GM04503 (cell line): ENCODE measurements at places on chromosomes 6 and 20.

DNA sequence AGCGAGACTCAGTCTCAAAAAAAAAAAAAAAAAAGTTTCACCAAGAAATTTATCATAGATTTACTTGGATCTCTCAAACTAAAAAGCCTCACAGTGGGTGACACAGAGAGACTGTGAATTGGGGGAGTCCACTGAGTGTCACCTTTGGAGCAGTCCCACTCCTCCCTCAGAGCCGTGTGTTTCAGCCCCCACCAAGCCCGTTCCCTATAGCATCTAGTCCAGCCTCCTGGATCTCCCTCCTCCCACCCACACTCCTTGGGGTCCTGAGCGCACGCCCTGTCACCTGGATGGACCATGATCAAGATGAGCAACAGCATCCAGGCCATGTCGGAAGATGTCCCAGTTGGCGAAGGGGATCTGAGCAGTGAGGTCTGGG, 422 bp downstream of the NCR3 start:
- DNase-seq: no peak

GRCh38 chr20:38223743-38224100, 36.8 kb downstream of the KIAA1755 start:
- no peak for DNase-seq

DNA sequence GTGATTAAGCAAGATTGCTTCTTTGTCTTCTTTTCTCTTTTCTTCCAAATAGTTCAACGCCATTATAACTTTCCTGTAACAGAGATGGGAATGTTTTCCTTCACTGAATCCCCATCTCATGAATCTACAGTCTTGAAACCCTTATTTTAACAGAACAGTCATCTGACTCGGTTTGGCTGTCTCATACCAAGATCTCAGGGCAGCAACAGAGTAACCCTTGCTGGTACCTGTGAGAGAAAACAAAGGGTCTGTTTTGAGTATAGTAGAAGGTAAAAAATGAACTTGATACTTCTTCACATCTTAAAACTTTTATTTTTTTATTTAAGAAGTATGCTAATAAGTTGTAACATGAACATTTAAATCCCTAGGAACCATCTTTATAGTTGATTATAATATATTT, 19.6 kb upstream of the DSE start:
- no peak for DNase-seq

DNA sequence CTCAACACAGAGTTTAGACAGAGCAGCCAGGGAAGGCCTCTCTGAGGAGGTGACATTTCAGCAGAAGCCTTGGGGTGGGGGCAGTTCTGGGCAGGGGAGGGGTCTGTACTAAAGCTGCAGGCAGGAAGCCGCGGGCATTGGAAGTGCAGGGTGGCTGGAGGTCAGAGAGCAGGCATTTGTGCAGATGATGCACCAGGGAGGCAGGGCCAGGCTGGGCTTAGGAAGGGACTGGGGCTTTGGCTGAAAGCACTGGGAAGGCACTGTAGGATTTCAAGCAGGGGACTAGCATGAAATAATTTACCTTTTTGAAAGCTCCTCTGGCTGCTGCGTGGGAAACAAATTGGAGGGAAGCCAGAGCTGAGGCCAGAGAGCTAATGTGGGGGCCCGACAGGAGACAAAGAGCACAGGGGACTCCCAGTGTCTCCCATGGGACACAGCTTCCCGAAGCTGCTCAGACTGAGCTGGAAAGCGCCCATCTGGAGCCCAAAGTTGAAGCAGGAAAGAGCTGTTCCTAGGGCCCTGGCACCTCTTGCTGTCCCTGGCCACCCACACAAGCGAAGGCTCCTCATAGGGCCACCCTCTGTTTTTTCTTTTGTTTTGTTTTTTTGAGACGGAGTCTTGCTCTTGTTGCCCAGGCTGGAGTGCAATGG, 19.3 kb downstream of the ADA start:
- no peak for DNase-seq

DNA sequence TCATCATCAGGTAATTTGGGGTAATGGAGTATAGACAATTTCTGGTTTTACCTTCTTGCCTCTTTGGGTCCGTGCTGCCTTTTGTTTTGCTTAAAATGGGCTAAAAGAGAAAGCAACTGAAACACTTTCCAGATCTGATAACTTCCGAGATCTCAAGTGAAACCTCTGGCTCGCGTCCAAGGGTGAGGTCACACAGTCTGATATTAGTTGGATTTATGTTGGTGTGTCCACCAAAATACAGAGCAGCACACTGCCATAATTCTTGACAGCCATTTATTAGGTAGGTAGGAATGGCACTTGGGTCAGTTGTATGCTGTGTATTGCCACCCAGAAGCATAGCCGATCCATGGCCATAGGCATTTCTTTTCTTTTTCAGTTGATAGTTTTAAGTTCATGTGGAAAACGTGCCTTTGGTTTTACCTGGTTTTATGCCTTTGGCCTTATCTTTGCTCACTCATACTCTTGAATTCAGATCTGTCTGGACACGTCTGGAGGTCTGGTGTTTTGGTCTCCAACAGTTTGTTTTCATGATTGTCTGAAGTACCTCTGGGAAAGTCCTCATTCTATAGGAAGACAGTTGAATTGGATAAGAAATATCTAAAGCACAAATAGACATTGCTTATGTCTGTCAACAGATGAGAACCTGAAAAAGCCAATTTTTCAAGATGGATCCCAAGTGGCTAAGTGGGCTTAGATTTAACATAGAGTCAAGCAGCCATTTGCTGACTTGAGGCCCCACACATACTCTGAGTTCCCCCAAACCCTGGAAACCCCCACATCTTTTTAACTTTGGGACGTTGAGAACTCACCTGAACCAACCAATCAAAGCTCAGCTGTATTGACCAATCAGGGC, 320.8 kb downstream of the SOX4 start:
- DNase-seq: no peak

DNA sequence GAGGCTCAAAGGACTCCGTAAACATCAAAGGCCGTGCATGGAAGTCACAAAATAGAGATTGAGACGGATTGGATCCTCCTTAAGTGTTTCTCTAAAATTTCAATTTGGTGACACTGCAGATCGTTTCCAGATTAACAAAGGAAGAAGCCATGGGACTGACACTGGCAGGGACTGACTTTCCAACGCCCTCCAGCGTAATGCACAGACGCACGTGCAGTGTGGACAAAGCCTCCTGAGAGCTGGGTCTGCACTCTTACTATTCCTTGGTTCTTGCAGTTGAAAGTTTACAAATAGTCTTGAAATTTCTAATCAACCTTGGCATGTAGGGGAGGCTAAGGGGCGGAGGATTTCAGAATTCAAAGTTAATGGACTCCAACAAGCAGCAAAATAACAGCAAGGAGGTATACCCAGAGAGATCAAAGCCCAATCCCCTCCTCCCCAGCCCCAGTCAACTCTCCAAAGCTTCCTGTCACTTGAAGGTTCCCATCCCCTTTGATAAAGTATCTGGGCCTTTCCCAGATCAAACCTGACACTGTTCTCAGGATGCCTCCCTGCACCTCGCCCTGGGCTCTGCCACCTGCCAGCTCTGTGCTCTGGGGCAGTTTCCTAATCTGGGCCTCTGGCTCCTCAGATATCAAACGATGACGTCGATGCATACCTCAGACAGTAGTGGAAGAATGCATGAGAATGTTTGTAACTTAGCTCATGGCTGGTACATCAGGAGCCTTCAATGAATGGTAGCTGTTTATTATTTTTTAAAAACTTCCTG, 106.5 kb upstream of the TRAF3IP2 start:
- no peak for DNase-seq

DNA sequence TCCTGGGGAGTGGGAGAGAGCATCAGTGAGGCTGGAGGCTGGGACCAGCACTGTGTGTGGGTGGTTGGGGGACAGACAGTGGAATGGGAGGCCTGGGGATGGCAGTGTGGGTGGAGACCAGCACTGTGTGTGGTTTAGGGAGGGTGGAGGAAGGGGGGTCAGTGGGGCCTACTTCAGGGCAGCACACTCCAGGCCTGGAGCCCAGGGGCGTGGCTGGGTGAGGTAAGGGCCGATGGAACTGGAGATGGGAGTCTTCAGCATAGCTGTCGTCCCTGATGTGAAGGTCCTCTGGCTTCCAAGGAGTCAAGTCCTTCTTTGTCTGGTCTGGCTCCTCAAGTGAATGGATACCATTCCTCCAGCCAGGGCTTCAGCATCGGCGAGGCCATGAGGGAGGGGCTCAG, 18.6 kb downstream of the KCNK17 start:
- DNase-seq: no peak

GRCh38 chr6:152160346-152160745, 352.9 kb downstream of the ESR1 start:
- no peak for DNase-seq

GRCh38 chr6:39440039-39440426, 117.5 kb upstream of the KCNK16 start:
- no peak for DNase-seq

- DNase-seq: no peak
Measured at GRCh38 chr20:17628101-17628841, 53.8 kb downstream of the RRBP1 start.

DNA sequence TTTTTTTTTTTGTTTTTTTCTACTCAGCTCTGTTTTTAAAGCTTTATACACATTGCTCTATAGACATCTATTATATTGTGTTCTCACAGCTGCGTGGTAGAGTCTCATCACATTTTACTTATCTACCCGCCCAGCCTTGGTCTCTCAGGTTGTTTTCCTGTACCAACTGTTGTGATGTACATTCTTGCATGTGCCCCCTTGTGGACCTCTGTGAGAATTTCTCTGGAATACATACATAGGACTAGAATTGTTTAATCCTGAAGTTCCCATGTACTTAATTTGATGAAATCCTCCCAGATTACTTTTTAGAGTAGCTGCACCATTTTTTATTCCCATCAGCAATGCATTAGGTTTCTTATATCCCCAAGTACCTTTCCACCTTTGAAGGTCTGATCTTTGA, 40.4 kb upstream of the TINAG start:
- DNase-seq: no peak

DNA sequence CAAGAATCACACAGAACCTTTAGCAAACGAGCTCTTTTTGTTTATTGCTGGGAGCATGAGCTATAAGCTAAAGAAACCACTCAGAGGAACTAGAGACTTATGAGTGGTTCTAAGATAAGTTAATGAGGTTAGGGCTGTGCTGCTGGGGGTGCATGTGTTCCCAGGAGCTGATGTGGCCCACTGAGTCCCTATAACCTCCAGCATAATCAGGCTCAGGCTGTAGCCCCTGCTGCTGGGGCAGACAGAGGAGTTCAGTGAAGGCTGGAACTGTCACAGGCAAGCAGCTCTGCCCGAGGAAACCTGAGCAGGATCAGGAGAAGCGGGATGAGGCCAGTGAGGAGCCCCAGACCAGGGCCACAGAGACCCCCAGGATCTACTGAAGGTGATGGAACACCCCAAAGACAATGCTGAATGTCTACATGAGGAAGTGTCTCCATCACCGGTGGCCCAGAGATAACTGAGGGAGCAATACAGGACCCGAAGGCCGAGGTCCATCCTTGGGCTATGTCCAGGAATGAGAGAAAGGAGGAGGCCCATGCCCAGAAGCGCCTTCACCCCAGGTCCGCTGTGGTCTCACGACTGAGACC, 17.3 kb downstream of the TUBB2B start:
- no peak for DNase-seq

- DNase-seq: no peak
Measured at GRCh38 chr6:126524811-126525326, 185.0 kb downstream of the CENPW start.

DNA sequence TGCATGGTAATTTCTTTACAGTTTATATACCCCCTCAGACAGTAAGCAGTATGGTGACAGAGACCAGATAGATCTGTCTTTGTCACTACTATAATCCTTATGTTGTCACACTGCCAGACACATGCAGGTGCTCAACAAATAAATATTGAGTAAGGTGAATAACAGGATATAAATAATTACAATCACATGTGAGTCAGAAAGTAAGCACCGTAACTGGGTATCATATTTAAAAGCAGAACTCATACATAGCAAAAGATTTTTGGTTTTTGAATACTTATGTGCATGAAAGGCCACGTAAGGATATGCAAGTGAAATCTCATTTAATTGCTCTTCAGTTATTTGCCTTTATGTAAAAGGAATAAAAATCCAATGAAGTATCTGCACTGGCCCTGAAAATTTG, 17.4 kb downstream of the CNBD2 start:
- no peak for DNase-seq

DNA sequence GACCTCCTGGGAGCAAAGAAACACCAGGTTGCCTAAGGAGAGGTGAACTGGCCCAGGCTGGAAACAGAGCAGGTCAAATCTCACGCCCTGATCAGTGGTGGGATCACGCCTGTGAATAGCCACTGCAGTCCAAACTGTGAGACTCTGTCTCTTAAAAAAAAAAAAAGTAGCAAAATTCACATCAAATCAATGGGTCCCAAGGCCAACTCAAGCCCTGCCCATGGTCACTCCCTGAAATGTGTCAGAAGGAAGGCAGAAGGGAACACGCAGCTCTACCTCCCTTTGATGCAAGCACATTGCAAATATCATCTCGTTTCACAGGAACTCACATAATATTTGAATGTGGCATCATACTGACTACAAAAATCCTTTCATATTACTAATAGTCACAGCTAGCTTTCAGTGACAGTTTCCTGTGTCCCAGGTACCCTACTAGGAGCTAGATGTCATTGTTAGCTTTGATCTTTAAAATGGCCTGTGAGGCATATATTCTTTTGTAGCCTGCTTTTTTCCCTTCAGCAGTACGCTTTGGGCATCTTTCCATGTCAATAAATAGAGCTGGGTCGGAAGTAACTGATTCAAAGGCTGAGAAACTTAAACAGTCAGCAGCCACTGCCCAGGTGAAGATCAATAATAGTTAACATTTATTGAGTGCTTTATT, 14.4 kb upstream of the TTPAL start:
- no peak for DNase-seq

GRCh38 chr20:58569241-58570125, 54.3 kb upstream of the APCDD1L start:
- no peak for DNase-seq

GRCh38 chr6:118309337-118310093, 238.6 kb upstream of the PLN start:
- no peak for DNase-seq

GRCh38 chr6:28794175-28795002, 129.4 kb downstream of the TRIM27 start:
- no peak for DNase-seq

DNA sequence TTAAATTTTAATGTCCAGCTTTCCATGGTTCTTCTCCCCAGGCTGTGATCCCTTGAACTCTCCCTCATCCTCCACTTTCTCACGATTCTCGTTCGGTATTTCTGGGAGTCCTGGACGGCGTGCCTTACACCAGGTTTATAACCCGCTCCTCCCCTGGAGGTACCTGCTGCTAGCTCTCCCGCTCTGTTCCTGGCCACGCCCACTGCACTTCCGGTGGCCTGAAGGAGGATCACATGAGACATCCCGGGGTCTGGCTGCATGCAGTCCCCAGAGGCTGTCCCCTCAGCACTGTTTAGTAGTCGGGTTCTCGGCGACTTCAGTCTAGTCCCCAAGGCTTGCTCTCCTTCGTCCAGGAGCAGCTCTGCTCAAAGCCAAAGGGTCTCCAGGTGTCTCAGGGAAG, 28.4 kb upstream of the GCLC start:
- DNase-seq: no peak

- DNase-seq: peak; percentile 14
Measured at GRCh38 chr20:8388707-8389106, 256.6 kb downstream of the PLCB1 start.

- DNase-seq: no peak
Measured at GRCh38 chr6:147023148-147023547, 181.1 kb upstream of the STXBP5 start.

GRCh38 chr6:10733151-10733715, 10.4 kb downstream of the TMEM14C start:
- no peak for DNase-seq

GRCh38 chr20:44646641-44647274, 4.7 kb downstream of the ADA start:
- DNase-seq: no peak
